Naive thymus-derived CD8-positive, alpha-beta T cell (primary cell): ENCODE measurements at places on chromosomes 16 and 17.

DNA sequence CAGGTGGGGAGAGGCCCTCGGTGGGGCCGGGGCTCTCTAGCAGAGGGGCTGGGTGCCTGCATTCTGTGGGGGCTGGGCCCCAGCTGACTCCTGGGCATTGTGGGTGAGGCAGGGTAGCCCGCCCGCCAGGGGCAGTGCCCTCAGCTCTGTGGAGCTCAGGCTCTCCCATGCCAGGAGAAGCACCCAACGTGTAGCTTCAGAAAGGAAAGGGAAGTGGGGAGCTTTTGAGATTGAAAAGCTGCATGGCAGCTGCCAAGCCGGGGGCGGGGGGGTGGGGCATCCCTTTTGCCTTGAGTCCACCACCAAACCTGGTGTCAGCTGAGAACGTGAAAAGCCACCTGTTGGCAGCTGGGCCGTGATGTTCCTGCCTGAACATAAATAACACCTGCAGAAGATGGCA lies 192.1 kb upstream of the CIBAR2 start:
- DNase-seq: no peak

DNA sequence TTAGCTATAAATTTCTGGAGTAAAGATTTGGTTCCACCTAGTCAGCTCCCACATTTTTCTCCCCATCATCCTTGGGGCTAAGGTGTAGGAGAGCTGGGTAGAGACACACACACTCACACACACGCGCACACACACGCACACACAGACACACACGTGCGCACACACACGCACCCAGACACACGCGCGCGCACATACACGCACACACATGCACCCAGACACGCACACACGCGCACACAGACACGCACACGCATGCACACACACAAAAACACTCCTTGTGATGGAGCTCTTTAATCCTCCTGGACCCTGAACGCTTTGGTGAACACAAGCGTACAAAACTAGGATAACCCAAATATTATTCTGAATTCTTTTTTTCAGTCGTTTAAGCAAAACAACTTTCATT lies 253.6 kb downstream of the C16orf95 start:
- DNase-seq: no peak

- DNase-seq: no peak
These were observed 14.4 kb downstream of the SYCE1L start for GRCh38 chr16:77213542-77214106.

GRCh38 chr16:86016201-86016965 lies 117.4 kb downstream of the IRF8 start:
- no peak for DNase-seq

- no peak for DNase-seq
These were observed 8.4 kb upstream of the CA4 start for GRCh38 chr17:60141111-60142018.
